T47D (cell line): ENCODE measurements at places on chromosomes 1 and 21.

GRCh38 chr1:41537788-41538351 is 53.4 kb upstream of the EDN2 start:
- no peak for DNase-seq

DNA sequence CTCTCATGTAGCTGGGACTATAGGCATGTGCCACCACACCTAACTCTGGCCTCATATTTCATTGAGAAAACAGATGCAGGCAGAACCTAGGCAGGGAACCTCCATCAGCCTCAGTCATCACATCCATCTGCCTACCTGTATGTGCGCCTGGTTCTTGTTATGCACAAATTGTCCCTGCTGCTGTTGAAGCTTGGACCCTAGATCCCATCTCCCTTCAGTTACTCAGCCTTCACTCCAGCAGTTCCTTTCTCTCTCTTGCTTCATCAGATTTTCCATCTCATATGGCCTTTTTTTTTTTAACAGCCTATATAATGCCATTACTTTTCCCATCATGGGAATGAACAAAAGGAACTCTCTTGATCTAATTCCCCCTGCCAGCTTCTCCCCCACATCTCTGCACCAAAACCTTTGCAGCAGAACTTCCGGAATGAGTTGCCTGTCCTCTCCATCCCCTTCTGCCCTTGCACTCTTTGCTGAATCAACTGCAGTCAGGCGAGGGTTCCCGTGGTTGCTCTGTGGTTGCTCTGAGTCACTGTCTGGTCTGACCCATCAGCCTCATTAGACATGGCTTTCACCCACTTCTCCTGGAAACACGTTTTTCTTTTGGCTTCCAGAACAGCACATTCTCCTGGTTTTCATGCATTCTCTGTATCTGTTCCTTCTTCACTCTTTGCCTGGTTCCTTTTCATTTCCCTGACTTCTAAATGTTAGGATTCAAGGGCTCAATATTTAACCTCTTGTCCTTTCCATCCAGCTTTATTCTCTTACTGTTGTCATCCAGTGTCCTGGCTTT is 41.5 kb downstream of the UBE4B start:
- no peak for DNase-seq

DNA sequence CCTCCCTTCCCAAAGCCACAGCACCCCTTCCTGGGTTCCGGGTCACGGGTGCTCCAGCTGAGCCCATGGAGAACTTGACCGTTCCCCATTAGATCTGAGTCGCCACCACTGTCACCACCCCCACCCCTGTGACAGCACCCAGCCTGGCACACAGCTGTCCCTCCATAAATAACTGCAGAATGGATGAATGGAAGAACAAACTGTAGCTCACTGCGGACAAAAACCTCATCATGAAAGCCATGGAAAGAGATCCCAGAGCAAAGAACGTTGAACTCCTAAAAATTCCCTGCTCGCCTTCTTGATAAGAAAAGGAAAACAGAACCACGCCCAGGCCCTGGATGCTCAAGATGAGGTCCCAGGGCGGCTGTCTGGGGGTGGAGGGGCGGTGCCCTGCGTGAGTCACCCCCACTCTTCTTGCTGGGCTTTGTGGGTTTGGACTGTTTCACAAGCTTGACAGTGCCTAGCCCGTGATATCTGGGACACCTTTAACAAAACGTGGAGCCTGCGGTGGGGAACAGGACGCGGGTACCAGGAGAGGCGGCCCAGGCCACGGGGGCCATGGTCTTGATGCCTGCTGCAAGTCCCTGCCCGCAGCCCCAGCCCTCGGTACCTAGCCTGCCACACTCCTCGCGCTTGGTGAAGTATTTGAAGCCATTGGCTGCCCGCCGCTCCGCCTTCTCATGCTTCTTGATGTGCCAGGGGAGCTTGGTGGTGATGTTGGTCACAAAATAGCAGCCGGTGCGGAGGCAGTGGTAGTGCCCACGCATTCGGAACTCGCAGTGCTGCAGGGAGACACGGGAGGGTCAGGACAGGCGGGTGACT is 151.9 kb downstream of the CASZ1 start:
- DNase-seq: no peak

GRCh38 chr1:246181241-246181640 is 325.8 kb downstream of the SMYD3 start:
- DNase-seq: no peak

GRCh38 chr1:234599617-234600417 is 10.2 kb downstream of the IRF2BP2 start:
- DNase-seq: peak; percentile 90

DNA sequence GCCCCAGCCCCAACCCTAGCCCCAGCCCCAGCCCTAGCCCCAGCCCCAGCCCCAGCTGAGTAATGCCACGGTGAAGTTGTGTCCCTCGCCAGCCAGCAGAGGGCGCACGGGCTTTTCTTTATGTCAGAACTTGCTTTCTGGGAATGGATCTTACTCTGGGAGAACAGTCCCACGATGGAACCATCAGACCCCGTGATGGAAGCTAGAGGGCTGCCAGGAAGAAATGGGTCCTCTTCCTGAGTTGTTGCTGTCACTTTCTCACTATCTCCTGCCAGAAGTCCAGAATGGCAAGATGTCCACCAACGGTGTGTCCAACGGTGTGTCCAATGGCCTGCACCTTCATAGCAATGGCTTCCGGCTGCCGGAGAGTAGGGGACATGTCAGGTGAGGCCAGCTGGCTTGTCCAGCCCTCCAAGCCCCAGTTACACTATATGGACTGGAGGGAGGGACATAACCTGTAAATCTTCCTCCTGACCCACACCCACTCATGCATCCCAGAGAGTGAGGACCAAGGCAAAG is 25.1 kb upstream of the TMEM222 start:
- peak; percentile 58 for DNase-seq

- no peak for DNase-seq
These were observed 406.1 kb downstream of the RYR2 start for GRCh38 chr1:237448042-237448441.

DNA sequence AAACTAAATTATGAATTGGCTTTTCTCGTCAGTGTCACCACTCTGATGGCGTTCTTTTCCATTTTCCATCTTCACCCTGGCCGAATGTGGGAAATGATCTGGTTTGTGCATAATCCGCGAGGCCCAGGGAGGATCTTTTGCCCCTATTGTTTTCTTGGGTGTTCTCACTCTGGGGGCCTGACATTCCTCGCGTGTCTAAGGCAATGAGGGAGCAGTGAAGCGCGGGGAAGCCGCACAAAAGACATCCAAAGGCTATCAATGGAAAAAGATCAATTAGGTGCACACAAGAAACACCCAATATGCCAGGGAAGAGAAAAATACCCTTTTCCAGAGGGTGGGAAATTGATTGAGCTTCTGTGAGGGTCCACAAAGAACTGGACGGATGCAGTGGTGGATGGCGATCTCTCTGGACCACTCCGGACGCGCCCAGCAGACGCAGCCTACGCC is 941 bp upstream of the C1orf21 start:
- no peak for DNase-seq

- DNase-seq: no peak
These were observed 47.4 kb upstream of the MTF2 start for GRCh38 chr1:93031711-93032110.

DNA sequence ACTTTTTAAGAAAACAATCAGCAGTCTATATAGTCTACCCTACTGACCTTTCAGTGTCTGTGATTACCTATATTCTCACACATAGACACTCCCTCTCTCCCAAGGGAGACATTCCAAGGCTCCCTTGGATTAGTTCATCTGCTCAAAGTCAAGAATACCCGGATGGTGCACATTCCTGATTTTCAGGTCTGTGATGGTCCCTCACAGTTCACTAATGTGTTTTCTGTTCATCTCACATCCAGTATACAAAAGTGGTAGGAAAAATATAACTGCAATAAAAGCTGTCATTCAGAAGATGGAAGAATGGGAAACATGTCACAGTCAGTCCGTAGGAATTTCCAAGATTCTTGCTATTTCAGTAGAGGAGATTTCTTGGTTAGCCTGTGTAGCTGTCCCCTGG is 224.1 kb upstream of the CACYBP start:
- DNase-seq: no peak

DNA sequence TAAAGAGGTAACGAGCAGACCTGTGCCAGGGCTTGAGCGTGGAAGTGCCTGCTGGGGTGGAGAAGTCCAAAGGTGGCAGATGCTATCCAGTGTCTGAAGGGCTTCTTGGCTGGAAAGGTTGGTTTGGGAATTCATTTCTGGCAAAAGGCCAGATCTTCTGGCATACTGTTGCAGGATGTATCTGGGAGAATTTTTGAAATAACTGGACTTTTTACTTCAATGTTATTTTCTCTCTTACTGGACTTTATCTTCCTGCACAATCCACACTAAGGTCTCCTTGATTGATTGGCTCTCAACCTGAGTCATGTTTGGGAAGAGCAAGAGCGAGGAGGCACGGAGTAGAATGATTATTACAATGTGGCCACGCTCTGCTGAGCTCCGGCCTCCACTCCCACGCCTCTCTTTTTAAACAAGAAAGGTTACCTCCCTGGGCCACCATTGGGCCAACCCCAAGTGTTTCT is 278.4 kb downstream of the TM2D1 start:
- no peak for DNase-seq

DNA sequence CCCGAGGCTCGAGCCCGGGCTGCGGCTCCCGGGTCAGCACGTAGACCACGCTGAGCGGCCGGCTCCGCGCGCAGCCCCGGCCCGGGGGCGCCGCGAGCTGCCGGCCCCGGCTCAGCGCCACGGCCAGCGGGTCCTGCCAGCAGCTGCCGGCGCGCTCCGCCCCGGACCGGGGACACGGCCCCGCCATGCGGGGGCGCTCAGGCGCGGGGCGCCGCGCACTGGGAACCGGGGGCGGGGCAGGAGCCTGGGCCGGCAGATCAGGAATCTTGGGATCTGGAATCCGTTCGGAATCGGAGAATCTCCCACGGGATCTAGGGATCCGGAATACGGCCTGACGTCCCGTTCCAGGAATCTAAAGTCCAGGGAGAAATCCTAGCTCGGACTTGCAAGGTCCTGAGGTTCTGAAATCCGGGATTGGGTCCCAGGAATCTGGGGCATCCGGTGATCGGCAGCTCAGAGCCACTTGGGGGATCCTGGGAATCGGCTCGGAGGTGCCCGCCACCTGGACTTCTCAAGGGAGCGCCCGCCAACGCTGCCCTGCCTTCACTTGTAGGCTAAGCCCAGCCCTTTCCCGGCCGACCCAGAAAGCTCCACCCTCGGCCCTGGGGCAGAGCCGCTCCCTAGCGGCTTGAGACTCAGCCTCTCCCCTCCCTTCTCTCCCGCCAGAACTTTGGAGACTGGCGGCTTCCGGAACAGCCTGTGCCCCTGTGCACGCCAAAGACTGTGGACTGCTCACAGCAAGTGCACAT is at the start of gene MAP3K6:
Gene MAP3K6 (minus strand): TSS at position 551 of the 749 bp plus-strand sequence. CDS start 364 bp downstream, at position 187.
- peak; percentile 76 for DNase-seq

DNA sequence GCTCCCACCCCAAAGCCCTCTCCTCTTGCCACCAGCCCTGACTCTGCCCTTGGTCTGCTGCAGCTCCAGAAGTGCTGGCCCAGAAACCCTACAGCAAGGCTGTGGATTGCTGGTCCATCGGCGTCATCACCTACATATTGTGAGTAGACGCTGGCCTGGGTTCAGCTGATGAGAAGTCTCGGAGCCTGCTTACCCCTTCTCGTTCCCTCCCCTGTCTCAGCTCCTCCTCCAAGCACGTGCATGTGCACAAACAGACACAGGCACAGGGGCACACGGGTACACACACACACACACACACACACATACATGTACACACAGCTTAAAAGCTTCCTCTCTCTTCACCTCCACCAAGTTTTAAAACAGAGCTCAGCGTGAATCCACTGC is 24.3 kb downstream of the CAMK1G start:
- DNase-seq: no peak

- no peak for DNase-seq
These were observed 120.3 kb downstream of the C1orf21 start for GRCh38 chr1:184507165-184507564.

DNA sequence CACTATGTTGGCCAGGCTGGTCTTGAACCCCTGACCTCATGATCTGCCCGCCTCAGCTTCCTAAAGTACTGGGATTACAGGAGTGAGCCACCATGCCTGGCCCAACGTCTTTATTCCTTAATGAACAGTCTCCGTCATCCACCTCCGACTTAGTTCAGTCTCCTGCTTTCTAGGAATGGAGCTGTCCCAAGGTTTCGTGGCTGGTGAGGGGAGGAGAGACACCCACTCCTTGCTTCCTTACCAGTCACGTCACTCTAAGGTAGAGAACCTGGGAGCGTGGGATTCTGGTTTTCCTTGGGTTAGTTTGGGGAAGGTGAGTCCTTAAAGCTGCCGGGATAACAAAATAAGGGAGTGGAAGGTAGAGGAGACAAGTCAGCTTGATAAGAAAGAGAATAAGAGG is 55.0 kb upstream of the ATP2B4 start:
- no peak for DNase-seq

GRCh38 chr1:79293611-79294010 is 287.1 kb upstream of the ADGRL4 start:
- no peak for DNase-seq

- no peak for DNase-seq
These were observed 838.2 kb upstream of the ADGRL2 start for GRCh38 chr1:80962564-80962963.

DNA sequence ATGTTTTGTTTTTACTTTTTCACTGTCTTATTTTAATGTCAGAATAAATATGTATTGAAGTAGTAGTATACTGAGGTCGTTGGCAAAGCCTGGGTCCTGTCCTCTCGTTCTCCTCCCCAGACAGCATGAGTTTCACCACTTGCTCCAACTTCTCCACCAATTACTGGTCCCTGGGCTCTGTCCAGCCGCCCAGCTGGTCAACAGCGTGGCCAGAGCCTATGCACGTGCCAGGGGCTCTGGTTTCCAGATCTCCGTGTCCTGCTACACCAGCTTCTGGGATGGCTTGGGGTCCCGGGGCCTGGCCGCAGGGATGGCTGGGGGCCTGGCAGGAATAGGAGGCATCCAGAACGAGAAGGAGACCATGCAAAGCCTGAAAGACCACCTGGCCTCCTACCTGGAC is 19.3 kb downstream of the PTPN14 start:
- no peak for DNase-seq

DNA sequence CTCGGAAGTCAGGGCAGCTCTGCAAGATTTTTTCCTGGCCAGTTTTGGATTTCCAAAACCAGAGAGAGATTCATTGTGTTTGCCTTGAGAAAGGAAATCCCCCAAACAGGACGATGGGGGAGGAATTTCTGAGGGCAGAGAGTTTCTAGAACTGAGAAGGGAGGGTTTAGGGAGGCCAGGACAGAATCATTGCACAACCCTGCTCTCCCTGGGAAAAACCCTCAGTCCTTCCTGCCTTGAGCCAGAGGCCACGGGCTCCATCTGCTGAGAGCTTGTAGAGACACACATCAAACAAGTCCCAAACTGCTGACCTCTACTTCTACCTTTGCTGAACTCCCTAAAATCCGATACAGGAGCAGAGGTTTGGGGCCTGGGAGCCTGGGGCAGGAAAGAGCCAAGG is 99.7 kb downstream of the NMNAT2 start:
- DNase-seq: peak; percentile 93

DNA sequence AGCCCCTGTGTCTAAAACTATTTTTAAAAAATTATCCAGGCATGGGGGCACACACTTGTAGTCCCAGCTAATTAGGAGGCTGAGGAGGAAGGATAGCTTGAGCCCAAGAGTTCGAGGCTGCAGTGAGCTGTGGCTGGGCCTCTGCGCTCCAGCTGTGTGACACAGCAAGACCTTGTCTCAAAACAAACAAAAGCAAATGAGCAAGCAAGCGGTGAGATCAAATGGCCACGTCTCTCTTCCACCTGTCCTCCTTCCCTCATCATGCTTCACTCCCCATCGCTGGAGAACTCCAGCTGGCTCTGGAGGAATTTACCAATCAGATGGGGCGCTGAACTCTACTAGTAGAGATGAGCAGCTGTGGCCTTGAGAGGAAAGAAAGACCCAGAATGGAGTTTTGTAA is 14.0 kb upstream of the REN start:
- DNase-seq: no peak
